NCI-H446 (cell line): ENCODE measurements at places on chromosomes 5 and 9.

GRCh38 chr9:15155323-15155722, 151.7 kb downstream of the TTC39B start:
- DNase-seq, result no peak

DNA sequence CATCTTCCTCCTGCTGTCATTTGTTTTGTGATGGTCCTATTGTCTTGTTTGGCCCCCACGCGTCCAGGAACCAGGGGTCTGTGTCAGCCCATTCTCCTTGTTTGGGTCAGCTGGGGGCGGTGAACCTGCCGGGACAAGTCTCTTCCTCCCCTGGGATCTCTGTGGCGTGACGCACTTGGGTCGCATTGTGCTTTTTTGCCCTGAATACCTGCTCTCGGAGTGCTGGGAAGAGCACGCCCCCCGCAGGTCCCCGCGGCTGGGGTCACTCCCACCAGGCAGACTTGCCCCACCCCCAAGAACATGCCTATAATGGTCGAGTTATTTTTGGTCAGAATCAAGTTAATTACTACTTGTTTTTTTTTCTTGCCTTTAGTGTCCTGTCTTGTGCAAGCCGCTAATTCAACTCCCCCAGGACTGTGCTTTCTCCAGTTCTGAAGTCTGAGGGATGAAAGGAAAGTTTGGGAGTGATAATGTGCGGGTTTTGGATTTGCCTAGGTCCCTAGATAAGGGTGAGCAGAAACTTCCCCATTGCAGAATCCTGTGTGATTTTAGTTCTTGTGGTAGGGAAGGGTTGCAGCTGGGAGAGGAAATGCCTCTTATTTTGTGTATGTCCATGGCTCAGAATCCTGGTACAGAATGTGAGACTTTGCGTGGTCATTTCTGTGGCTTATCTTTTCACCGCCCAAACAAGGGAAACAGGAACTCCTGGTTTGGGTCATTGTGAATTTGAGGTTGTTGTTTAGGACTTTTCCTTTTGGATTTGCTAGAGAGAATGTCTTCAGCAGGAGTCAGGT, 789 bp downstream of the ACER2 start:
- peak; percentile 42 for DNase-seq

- DNase-seq, result no peak
Measured at GRCh38 chr9:3730511-3730922, 204.7 kb upstream of the RFX3 start.

DNA sequence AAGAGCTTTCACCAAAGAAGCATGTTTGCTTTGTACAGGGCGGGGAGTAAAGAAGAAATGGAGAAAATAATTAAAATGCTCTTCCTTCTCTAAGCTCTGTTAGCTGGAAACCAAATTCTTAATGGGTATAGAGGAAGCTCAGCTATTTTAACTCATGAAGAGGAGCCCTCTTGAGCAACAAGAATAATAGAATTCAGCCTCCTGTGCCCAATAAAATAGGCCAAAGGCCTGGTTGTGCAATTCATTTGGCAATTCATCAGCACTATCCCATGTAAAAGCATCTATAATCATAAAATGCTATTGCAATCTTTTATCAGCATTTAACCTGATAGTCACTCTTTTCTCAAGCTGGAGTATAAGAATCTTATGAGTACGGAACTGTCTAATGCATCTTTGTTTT, 133.6 kb upstream of the CDH6 start:
- DNase-seq, result no peak

DNA sequence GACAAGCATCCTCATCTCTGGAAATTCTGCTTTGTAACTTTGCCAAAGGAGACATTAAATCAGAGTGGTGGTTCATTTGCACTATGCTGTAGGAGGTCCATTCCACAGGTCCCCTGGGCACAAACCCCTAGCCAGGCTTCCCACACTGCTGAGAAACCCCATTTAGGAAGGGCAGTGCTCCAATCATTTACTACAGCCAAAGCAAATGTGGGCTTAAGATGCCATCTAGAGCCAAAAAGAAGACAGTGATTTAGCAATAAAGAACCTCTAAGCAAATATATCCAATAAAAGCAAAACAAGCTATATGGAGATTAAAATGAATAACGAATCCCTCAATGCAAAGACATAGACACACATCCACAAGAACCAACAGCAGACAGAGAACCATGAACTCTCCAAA, 129.0 kb upstream of the ALDH1B1 start:
- DNase-seq, result peak; percentile 10

DNA sequence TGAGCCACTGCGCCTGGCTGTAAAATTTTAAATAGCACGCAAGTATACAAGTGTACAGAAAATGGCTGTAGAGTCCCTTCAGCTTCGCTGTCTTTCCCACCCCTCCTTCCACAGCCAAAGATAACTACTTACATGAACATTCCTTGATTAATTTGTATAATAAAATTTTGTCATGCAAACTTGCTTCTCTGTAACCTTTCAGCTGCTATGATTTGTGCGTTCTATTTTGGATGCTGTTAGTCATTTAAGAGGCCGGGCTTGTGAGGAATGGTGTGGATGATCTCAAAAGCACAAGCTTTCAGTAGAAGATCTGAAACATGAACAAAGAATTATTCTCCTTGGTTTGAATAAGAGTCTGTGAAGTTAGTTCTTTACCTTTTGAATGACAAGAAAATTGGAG, 115.0 kb upstream of the TLE1 start:
- no peak for DNase-seq

DNA sequence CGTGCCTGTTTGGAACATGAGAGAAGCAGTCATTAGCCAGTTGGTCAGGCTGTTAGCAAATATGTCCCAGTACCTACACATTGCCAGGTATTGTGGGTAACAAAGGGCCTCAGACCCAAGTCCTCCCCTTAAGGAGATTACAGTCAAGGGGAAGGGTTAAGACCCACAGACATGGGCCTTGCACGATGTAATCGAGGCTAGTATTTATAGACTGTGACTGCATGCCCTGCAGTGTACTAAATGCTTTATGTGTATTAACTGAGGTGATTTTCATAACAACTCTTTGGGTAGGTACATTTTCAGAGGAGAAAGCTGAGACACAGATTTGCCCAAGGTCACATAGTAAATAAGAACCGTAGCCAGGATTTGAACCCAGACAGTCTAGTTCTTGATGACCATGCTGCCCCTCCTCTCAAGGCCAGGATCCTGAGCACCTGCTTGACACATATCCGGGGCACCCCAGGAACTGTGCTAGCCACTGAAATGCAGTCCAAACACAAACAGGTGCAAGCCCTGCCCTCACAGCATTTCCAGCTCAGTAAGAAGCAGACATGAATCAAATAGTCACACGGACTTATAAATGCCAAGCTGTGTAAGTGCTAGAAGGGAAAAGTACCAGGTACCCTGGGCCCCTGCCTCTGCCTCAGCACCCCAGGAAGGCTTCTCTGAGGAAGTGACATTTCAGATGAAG, 32.0 kb upstream of the GRPEL2 start:
- DNase-seq, result no peak

- DNase-seq, result no peak
Measured at GRCh38 chr9:106218427-106218826, 524.1 kb downstream of the TMEM38B start.

- DNase-seq, result no peak
Measured at GRCh38 chr9:130900701-130901497, 4.3 kb upstream of the QRFP start.
